Fibroblast of skin of back (primary cell): ENCODE measurements at places on chromosomes 11 and 22.
A peak's percentile ranks its signal among the peaks of the same experiment; 100 is the strongest.

GRCh38 chr11:122100037-122100755 lies 15.8 kb downstream of the BLID start:
- DNase-seq, result peak; percentile 75

DNA sequence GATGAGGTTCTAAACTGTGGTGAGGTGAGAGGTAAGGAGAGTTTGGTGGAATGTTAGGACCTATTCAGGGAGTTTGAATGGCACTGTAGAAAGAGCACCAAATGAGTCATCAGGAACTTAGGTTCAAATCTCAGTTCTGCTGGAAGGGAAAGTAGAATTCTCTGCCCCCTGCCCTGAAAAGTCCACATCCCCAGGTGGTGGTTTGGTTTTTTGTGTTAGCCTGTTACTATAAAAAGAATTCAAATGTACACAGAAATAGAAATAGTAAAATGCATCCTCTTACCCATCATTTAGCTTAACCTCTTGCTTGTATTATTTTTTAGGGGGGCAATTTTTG lies 20.2 kb downstream of the PPFIBP2 start:
- DNase-seq, result no peak

GRCh38 chr11:132315696-132316095 lies 945.3 kb downstream of the NTM start:
- DNase-seq, result no peak

DNA sequence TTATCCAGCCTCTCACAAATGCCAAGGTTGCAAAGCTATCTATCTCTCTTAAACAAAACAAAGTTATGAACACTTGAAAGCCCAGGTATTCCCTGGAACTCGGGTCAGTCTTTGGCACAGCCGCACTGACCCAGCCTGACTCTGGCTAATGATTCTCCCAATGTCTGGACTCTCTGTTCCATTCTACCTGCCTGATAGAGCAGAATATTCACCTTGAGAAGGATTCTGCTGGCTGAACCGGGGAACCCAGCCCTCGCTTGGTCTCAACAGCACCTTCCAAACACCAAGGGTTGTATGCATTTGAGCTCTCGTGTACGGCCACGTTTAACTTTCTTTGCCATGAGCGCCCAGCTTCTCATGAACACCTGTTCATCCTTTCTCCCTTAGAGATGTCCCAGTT lies 116.8 kb downstream of the ZBTB16 start:
- no peak for DNase-seq
